ENCODE measurements at places on chromosomes 2 and 18. TPM values are rescaled to one million over a fixed set of nuclear protein-coding genes. Genes with fewer than 3 reads are reported as not detected.

GRCh38 chr2:126881591-126881990 lies 17.1 kb upstream of the TEX51 start:
- no peak for DNase-seq

DNA sequence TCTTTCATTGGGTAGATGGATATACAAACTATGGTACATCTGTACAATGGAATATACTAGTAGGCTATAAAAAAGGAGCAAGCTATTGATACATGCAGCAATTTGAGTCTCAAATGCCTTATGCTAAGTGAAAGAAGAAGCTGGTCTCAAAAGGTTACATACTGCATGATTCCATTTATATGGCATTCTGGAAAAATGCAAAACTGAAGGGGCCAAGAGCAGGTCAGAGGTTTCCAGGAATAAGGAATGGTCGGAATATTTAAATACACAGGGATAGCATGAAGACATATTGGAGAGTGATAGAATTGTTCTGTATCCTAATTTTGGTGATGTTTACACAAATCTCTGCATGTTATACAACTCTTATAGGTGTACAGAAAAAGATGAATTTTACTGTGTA lies 85.8 kb downstream of the BABAM2 start:
- DNase-seq, result no peak

- DNase-seq, result no peak
These were observed 148.7 kb downstream of the AGAP1 start for GRCh38 chr2:235642446-235643098.

GRCh38 chr18:11163665-11164064 lies 14.3 kb upstream of the PIEZO2 start:
- DNase-seq, result no peak

- no peak for DNase-seq
These were observed 38.8 kb downstream of the CABYR start for GRCh38 chr18:24177499-24178133.

DNA sequence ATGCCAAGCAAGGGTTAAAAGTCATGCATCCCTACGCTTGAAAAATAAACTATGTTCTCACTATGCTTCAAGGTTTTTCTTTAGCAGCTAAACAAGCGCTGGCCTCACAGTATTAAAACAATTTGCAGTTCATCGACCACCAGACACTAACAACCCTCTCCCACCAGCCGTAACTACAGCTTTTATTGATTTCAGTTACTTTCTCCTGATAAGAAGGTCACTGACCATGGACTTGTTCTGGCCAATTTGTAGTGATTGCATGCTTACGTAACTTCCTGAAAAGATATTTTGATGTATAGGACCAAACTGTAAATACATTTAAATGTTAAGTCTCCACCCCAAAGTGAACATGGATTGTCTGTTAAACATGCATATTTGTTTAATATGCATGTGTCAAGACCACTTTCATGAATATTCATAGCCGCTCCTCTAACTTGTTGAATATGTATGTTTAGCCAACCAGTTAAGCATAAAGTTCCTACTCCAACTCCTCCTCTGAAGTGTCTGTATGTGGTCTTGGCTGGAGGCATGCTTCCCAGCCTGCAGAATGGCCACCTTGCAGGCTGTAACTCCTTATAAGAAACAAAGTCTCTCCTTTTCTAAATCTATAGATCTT lies 1.7 kb upstream of the THOC1 start:
- no peak for DNase-seq

INO80B gene
- total RNA-seq, result 51.8 TPM

PHOSPHO2 gene
- 9.6 TPM for total RNA-seq

ANKRD29 gene
- total RNA-seq, result 3.1 TPM

- DNase-seq, result no peak
These were observed 462.5 kb upstream of the FSHR start for GRCh38 chr2:49616800-49617199.

DNA sequence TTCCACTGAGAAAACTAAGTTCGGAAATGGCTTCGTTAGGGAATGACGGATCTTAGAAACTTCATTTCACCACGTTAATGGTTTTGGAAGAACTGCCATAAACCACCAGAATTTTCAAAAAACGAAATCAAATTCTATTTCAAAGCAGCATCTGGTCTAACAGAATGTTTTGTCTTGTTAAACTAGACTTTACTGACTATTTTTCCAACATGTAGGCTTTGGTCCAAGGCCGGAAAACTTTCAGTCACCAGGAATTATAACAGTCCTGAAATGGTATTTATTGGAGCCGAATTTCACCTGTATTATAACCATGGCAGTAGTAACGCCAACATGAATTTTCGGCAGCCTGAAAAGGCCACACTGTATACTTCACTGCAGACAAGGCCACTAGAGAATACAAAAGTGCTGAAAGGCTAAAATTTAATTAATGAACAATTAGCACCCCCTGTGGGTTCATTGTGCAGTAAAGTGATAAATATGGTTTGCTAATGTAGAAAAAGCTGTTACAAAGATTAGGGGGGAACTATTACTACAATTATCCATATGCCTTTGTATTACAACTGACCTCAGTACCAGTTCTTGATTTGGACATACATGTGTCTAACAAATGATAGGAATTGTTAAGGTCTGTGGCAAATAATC lies 116.4 kb downstream of the ZNF521 start:
- no peak for DNase-seq

DNA sequence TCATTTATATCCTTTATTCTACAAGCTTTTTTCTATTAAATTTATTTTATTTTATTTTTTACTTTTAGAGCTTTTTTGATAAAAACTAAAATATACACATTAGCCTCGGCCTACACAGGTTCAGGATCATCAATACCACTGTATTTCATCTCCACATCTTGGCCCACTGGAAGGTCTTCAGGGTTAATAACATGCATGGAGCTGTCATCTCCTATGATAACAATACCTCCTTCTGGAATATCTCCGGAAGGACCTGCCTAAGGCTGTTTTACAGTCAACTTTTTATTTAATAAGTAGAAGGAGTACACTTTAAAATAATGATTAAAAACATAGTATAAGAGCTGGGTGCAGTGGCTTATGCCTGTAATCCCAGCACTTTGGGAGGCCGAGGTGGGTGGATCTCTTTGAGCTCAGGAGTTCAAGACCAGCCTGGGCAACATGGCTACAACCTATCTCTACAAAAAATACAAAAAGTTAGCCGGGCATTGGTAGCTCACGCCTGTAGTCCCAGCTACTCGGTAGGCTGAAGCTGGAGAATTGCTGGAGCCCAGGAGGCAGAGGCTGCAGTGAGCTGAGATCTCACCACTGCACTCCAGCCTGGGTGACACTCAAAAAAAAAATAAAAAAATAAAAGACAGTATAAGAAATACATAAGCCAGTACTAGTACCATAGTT lies 15.7 kb upstream of the DGUOK start:
- DNase-seq, result no peak

IL1RN gene
- total RNA-seq, result 32.4 TPM

- DNase-seq, result no peak
These were observed 161.1 kb downstream of the KCNH7 start for GRCh38 chr2:162677476-162677875.

DNA sequence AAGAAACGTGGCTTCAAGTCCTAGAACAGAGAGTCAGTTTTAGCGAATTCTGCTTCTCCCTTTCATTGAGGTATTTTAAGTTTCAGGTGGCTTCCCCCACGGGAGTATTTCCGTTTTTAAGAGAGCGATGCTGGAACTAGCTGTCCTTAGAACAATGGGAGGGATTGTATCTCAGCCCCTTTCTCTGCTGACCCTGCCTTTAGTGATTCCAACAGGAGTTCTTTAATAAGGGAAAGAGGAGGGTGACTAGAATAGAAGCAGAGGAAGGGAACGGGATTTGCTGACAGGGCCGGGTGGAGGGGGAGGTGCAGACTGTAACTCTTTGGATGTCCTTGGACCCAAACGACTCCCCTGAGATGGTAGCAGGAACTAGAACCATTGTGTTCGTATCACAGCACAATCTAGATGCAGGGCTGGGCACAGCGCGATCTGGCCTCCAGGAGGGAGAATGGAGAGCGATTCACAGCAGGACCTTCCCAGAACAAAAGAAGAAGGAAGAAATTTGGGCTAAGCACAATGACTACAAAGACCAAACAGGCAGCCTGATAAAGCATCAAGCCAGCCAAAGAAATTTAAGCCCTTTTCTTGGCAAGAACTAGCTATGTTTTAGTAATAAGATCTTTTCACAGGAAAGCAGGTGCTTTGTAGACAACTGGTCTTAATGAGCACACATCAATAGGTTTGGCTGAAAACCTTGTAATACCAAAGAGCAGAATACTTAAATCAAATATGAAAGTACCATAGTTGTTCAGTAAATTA lies 15.8 kb upstream of the RTTN start:
- DNase-seq, result no peak

DNA sequence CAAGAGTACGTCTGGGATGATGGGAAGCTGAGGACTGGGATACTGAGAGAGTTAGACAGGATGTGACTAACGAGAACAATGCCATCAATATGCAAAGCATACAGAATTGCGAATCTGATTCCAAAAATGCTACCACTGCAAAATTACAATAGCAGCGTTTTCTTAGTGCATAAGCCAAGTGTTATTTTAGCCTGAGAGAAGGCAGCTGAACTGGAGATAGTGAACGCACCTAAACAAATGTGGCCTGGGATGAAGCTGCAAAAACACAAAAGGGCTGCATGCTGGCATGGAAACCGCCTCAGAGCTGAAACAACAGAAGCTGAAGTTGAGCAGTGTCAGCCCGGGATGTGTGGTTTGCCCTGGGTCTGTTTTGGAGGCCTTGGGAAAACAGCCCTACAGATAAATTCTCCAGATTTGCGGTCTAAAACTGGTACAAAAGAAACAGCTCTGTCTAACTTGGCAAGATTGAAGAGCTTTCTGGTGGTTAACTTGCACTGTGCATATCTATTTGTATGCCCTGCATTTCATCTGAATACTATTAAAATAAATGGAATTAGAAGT lies 45.5 kb downstream of the LYPD6 start:
- peak; percentile 15 for DNase-seq

DNA sequence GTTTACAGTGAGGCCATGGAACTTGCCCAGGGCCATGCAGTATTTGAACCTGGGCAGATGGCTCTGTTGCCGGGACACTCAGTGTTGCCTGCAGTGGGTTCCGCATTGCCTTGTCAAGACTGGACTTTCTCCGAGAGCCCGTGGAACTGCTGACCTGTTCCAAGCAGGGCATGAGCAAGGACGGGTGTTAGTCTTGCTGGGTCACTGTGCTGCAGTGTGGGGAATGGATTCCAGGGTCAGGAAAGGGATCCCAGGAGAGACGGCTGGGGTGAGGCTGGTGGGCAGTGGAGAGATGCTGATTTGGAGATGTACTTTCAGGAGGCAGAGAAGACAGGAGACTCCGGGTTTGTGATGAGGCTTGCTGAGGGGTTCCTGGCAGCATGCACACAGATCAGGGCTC lies 348.7 kb upstream of the HS6ST1 start:
- peak; percentile 6 for DNase-seq

DNA sequence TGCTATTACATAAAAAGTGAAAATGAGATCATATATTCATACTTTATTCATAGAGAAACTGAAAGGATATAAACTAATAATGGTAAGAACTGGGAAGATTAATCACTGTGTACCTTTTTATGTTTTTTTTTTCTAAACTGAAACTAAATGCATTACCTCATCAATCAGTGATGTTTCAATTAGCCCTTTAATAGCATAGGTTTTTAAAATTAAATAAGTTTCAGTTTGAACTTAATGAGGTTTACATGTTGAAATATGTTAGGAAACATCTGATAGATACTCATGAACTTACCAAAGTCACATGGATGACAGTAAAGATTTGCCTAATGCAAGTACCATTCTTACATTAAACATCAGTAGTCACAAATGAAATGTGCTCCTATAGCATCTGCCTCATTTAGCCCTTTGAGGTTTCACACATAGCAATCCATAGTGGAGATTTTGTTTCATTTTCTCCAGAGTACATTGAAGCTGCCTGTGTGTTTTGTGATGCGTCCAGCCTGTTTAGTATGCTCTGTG lies 8.9 kb downstream of the MAPRE2 start:
- DNase-seq, result no peak

DNA sequence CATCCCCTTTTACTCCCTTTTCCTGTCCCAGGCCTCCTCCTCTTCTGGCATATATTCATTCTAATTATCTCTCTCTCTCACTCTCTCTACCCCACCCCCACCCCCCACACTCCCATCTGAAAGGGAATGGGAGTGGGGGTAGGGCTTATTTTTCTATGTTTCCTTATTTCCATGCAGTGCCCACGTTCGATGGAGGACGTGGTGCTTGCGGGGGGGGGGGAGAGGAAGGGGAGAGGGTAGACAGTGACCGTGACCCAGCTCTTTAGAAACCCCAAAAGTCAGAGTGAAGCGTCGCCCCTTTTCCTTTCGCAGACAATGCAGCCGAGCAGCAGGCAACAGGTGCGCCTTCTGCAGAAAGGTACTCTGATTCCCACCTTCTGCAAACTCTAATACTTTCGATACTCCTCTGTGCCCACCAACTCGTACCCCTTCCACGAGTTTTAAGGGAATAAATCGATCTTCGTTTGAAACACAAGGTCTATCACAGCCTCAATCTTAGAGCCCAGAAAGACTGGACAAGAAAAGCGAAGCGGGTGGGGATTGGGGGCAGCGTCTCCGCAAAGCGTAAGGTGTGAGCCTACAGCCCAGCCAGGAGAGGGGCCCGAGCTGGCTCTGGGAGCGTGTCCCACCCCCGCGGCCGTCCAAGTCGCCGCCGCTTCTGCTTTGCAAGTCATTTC lies 891 bp upstream of the NR4A2 start:
- no peak for DNase-seq

DNA sequence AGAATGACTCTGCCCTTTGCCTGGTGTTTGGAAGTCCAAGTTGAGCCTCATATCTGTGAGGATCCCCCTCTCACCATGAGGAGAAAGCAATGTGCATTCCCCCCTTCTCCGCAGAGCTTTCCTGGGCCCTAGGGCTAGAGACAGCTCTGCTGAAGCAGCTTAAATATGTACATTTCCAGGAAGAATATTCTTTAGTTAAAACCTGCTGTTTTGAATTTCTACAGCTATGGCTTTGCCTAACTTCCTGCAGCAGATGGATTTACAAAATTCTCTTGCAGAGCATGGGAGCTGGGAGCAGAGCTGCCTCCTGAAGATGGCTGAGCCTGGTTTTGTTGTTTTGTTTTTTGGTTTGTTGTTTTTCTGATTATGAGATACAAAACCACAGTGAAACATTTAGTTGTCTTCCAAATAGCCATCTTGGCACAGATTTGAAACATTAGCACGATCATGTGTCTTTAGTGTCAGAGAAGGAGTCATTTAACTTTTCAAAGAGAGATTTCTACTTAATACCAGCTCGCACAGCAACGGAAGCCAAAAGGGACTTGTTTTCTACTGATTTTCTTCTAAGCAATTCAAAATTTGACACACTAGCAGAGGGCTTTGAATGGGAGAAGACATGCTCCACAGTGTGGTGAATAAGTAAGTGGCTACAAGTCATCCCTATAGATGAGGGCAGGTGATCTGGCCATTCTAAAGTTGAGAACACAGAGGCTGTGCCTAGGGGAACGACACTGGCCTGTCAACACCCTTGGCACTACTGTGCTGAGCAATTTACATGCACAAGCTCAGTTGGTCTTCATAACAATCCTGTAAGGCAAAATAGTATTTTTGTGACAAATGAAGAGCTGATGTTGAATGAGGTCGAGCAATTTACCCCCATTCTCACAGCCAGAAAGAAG lies 222.6 kb downstream of the MREG start:
- DNase-seq, result no peak

- no peak for DNase-seq
These were observed 34.8 kb upstream of the SPATA3 start for GRCh38 chr2:230961091-230961491.
